Mesothelial cell of epicardium (in vitro differentiated cells): ENCODE measurements at places on chromosomes 1 and 21. TPM values are rescaled to one million over a fixed set of nuclear protein-coding genes. Genes with fewer than 3 reads are reported as not detected.

DNA sequence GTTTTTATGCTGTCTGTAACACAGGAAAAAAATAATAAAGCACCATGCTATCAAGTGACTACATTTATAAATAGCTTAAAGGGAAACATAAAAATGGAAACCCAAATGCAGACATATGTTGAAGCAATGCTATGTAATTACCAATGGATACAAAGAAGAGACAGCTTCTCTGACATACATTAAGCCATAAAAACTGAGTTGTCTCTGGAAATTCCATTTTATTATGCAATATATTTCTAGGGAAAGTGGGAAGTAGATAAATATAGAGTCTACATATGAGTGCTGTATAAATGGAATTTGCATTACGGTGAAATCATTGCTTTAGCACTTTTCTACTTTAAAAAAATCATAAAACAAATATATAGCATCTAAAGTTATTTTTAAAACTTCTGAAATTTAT is 135.2 kb upstream of the COL11A1 start:
- DNase-seq, result no peak

DNA sequence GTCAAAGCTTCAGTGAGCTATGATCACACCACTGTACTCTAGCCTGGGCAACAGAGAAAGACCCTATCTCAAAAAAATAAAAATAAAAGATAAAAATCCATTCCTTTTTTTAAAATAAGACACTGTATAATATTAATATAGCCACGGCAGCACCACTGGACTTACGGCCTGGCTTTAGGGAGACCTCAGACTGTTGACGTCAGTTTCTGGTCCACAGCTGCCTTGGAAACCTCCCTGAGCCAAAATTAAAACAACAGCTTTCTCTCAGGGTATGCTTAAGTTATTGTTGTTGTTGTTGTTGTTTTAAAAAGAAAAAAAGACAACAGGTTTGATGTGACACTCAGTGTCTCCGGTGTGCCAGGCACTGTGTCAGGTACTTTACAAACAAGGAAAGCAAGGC is 42.0 kb downstream of the CAPZB start:
- no peak for DNase-seq

DNA sequence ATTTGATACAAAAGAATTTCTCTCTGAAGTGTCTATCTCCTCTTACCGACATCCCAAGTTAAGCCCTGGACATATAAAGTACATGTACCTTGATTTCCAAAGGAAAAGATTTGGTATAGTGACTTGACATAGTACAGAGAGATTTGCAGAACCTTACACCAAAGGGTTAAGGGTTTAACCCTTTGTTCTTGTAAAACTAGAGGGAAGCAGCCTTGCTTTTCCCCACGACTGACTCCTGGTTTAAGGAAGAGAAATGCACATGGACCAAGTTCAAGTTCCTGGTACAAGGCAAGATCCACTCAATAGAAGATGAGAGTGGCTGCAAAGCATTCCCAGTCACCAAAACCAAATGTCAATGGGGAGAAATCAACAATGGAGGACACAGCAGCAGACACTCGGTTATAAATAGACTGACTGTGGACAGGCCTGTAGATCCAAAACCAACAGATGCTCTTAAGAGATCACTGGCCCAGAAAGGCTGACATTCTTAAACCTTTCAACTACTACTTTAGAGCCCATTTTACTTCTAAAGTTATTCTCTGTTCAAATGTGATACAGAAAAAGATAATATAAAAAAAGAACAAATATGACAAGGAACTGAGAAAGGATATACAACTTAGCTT is 69.4 kb downstream of the PUM1 start:
- no peak for DNase-seq

DNA sequence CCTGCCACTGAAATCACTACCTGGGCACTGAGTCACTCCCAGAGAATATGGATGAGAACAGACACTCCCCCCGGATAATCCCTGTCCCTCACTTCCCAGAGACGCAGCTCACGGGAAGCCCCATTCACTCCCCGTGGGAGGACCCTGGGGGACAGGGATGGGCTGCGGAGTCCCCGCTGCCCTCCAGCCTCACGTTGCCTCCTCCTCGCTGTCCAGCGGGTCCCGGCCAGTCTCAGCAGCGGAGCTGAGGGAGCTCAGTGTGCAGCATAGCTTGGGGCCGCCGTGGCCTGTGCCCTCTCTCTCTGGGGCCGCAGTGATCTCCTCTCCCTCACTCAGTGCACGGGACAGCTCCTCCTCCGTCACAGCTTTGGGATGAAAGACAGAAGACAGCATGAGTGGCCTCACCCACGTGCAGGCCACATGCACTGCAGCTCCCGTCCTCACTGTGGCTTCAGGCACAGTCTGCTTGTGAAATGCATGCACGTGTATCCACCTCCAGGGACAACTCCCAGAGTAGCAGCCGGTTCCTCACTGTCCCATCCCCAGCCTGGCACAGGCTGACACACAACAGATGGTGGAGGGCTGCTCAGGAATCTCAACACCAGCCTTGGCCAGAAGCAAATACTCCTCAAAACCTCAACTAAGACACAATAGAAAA is 7.4 kb downstream of the CFAP410 start:
- no peak for DNase-seq

DNA sequence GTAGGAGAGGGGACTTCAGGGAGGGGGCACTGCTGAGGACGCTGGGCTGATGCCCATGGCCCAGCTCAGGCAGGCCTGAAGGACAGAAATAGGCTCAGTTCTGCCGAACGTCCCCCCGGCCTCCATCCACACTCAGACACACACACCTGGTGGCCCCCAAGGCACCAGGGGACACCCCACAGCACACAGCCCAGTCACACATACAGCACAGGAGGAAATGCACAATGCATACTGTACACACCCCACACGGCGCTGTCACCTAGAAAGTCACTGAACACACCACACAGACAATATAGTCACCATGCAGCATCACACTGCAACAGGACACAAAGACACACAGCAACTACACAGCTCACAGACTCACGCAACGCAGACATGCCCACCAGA is 562 bp downstream of the SYTL1 start:
- no peak for DNase-seq

- DNase-seq, result no peak
Measured at GRCh38 chr1:155247667-155248553, 7.4 kb downstream of the ENTREP3 start.

DNA sequence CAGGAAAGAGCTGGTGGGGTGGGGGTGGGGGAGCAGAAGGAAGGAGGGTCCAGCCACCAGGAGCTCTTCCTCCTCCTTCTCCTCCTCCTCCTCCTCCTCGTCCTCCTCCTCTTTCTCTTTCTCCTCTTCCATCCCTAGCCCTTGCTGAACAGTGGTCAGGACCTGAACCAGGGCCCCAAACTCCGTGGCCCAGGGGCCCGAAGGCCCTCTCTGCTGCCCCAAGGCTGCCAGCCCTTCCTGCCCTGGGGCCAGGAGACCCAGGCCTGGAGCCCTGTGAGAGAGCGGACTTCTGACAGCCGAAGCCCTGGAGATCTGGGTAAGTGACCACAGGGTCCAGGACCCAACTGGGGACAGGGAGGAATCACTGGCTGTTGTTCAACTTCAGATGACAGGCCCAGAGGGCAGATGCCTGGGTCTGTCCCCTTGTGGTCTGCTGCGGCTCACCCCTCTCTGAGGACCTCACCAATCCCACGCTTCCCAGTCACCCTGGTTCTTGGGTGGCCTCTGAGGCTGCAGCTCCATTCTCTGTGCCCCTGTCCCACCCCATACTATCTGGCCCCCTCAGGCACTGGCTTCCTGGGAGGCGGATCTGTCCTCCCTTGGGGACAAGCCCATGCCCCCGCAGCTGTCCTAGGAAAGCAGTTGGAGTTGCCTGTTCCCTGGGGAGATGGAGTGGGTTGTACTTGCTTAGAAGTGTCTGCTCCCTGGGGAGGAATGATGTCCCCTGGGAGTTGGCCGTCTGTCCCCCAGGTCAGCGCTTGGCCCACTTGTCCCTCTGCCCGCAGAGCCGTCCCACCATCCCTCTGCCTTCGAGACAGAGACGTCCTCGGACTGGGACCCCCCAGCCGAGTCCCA is 51.8 kb downstream of the VWA5B1 start:
- DNase-seq, result no peak

- DNase-seq, result no peak
Measured at GRCh38 chr1:54114001-54114400, 38.8 kb downstream of the CDCP2 start.

GRCh38 chr1:208231881-208232661 is 12.1 kb downstream of the PLXNA2 start:
- no peak for DNase-seq

- no peak for DNase-seq
Measured at GRCh38 chr1:63886340-63886739, 112.5 kb downstream of the ROR1 start.

- DNase-seq, result no peak
Measured at GRCh38 chr1:23804183-23804835, 3.8 kb upstream of the GALE start.

DNA sequence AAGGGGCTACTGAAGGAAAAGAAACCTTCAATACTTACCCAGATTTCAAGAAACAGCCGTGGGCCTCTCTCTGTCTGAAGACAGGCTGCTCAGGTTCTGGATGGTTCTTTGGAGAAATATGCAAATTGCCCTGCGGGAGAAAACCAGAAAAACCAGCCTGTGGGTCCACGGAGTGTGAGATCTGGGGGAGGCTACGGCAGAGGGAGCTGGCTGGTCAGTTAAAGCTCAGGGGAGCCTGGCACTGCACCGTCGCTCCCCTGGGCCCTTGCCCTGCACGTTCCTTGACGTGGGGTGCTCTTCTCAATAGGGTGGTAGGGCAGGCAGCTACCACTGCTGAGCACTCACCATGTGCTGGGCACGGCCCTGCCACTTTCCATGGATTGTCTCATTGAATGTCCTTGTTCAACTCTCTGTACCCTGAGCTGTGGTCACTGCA is 12.7 kb downstream of the TMCO4 start:
- peak; percentile 59 for DNase-seq

GRCh38 chr1:36793452-36793851 is 240.9 kb downstream of the GRIK3 start:
- DNase-seq, result no peak

- no peak for DNase-seq
Measured at GRCh38 chr1:66256629-66257572, 277.1 kb upstream of the SGIP1 start.

GRCh38 chr1:193494368-193494767 is 308.0 kb upstream of the B3GALT2 start:
- DNase-seq, result no peak

DNA sequence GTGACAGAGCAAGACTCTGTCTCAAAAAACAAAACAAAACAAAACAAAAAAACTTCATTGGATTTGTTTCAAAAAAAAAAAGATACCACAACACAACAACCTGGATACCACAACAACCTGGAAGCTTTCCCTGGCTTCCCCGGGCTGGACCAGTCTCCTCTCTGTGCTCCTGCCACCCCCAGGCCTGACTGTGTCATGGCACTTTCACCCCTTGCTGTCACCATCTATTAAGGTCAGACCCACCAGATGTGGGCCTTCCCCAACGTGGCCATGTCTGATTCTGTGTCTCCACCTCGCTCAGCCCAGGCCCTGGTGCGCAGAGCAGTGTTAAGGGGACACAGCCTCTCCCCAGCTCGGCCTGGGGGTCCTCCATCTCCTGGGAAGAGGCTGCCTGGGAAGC is 28.3 kb upstream of the ACOT11 start:
- DNase-seq, result no peak

GRCh38 chr1:13826591-13826990 is 126.6 kb downstream of the PRDM2 start:
- DNase-seq, result no peak

DNA sequence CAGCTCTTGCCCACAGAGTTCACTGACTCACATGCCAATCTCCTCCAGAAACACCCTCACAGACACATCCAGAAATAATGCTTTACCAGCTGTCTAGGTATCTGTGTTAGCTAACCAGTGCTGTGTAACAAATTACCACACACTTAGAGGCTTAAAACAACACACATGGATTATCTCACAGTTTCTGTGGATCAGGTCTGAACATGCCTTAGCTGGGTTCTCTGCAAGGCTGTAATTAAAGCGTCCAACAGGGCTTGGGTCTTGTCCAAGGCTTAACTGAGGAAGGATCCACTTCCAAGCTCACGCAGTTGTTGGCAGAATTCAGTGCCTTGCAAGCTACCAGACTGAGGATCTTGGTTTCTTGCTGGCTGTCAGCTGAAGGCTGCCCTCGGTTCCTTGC is 92.5 kb upstream of the RGS4 start:
- DNase-seq, result no peak

GRCh38 chr1:234309598-234310459 is 63.4 kb upstream of the COA6 start:
- peak; percentile 72 for DNase-seq

DNA sequence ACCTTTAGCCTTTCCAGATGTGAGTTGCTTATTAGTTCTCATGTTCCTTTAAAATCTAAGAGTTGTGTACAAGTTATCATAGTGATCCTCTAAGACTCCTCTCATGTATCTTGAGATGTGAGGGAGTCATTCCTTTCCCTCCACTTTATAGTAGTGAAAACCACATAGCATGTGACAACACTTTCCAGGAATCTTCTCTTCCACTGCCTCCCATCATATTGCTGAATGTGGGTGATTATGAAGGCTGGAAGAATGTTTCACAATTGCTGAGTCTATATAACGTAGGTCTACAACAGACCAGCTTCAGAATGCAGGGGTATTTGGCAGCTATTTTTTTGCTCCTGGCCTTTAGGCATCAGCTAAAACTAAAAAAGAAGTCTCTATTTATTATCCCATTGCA is 44.7 kb upstream of the LRRC7 start:
- DNase-seq, result no peak

- DNase-seq, result no peak
Measured at GRCh38 chr1:19359357-19359756, 47.2 kb downstream of the SLC66A1 start.

DNA sequence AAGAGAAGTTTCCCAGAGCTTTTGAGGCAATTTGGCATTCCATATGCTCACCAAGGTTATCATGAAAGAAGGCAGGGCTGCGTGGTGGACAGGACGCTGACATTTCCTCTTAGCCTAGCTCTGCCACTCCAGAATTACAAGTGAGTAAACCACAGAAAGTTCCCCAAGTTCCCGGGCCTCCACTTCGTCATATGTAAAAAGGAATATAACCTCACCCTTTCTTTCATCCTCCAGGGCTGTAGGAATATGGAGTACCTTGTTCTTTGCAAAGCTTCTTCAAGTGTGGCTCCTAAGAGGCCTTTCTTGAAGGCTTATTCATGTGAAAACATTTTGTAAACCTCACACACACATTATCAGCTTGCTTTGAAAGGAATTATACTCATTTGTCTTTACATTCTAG is 210.2 kb downstream of the GREM2 start:
- no peak for DNase-seq

SDC3 gene
- total RNA-seq, result 43.2 to 46.7 TPM (median 43.3 TPM) in 3 replicates

MXRA8 gene
- total RNA-seq, result 157 to 163 TPM (median 161 TPM) in 3 replicates

DNALI1 gene
- total RNA-seq, result 12.5 to 15.7 TPM (median 14.9 TPM) in 3 replicates

RGS8 gene
- total RNA-seq, result not detected in 3 replicates

MPC2 gene
- 20.5 to 23.9 TPM (median 21.4 TPM) in 3 replicates for total RNA-seq

TTC4 gene
- 20.2 to 23.0 TPM (median 20.5 TPM) in 3 replicates for total RNA-seq

KCNK1 gene
- total RNA-seq, result 13.1 to 14.9 TPM (median 14.6 TPM) in 3 replicates

RPTN gene
- total RNA-seq, result not detected in 3 replicates

IFNLR1 gene
- total RNA-seq, result 12.1 to 13.0 TPM (median 12.1 TPM) in 3 replicates

RHEX gene
- not detected in 3 replicates for total RNA-seq

PTPRC gene
- total RNA-seq, result not detected in 3 replicates

EPS15 gene
- total RNA-seq, result 50.3 to 53.4 TPM (median 52.5 TPM) in 3 replicates

LRRC38 gene
- not detected in 3 replicates for total RNA-seq

TSPAN1 gene
- 0.51 to 0.63 TPM (median 0.52 TPM) in 3 replicates for total RNA-seq
